ENCODE measurements at places on chromosomes 3 and 15.
A peak's percentile ranks its signal among the peaks of the same experiment; 100 is the strongest.

- no peak for DNase-seq
Measured at GRCh38 chr3:179149406-179149867, 1.3 kb downstream of the PIK3CA start.

DNA sequence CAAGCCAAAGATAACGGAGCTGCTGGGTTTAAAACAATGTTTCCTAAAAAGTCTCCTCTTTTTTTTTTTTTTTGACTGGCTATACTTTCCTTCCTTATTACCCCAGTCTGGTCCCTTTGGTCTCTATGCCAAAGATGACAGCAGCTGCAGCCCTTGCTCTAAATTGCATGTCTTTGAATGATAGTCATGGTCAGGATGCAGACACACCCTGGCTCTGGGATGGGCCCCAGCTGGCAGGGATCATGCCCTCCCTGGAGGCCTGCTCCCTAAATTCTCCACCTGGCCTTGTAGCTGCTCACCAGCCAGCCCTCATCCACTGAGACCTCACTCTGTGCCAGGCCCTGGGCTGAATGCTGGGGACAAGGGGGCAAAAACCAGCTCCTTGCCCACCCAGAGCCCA, 95.8 kb downstream of the MESD start:
- no peak for DNase-seq

DNA sequence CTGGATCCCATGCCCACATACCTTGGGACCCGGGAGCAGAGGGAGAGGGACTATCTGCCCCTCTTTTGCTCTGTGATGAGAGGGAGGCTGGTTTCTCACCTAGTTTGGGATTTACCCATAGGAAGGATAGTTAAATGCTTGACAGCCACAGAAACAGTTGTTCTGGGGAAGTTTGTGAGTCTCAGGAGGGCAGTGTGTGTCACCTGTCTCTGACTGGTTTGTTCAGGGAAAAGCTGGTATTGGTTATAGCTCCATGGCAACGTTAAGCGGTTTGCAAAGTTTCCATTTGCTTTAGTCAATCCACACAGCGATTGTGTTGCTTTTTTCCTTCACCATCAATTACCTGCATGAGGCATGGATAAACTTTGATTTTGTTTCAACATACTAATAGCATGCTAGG, 3.7 kb upstream of the TMED3 start:
- DNase-seq = no peak

GRCh38 chr3:104556372-104557078, 810.2 kb upstream of the ALCAM start:
- DNase-seq = no peak

DNA sequence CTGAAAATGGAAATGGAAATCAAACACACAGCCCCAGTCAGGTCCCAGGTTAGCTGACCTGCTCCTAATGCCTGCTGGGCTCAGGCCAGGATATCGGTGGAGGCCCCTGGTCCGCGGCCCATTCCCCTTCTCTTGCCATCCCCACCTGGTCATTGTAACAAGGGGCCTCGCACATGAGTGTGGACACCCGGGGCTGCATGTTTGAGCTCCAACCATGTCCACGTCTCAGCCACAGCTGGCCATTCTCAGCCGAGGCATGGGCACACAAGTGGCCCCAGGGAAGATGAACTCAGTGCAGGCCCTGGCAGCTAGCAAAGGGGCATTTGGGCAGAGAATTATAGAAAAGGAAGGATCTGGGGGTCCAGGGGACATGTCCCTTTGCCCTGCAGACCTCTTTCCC, 41.7 kb downstream of the FAM174B start:
- no peak for DNase-seq

- DNase-seq = peak; percentile 33
Measured at GRCh38 chr3:100316641-100317069, 17.9 kb upstream of the NIT2 start.

DNA sequence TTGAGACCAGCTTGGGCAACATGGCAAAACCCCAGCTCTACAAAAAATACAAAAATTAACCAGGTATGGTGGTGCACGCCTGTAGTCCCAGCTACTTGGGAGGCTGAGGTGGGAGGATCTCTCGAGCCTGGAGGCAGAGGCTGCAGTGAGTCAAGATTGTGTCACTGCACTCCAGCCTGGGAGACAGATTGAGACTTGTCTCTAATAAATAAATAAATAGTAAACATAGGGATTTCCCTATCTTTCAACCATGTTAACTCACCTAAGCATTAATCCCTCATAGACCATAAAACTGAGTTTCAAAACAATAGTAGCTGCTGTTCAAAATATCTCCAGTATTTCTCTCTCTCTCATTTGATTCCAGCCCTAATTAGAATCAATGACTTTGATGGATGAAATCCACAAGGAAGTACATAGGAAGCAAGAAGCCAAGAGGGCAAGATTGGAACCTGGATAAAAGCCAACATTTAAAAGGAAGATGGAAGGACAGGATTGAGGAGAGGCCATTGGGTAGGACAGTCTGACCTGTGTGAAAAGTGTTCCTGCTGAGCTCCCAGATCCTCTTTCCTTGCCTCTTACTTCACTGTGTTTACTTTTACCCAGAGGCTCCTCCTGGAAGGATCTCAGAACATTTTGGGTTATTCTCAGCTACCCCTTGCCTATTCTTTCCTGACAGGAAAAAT, 12.4 kb upstream of the TTBK2 start:
- no peak for DNase-seq

DNA sequence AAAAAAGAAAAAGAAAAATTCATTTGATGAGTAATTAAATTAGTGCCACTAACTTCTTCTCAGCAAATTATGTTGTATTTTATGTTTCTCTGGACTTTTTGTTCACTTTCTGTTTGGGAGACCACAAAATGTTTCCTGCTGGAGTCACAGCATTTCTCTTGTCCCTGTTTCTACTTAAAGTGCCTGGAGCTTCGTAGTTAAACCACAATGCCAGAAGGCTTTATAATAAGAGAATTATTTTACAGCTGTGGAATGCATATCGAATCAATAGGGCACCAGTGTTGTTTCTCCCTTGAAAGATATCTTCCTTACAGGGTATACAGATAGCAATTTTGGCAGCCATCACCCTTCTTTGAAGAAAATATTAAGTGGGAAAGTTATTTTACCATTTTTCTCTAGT, 3.2 kb downstream of the DTWD1 start:
- DNase-seq = no peak

DNA sequence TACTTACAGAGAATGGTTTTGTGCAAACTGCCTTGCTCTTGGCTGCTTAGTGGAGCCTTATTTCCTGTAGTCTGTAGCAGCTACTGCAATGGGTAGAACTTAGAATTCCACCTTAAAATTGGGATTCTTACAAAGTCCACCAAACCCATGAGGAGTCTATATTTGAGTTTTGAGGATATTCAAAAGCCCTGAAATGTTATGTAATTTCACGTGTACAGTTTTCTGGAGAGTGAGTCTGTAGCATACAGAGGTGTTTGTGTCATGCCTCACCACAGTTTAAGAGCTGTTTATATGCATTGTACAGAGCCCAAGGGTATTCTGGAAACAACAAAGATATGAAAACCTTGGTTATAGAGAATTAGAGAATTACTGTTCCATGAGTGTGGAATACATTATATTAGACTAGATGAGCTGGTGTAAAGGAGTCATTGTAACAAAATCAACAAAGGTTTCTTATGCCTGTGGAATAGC, 114.4 kb downstream of the MBNL1 start:
- DNase-seq = no peak

- no peak for DNase-seq
Measured at GRCh38 chr15:45185903-45186770, 1.6 kb downstream of the SHF start.

GRCh38 chr3:111968319-111969054, 10.3 kb upstream of the ABHD10 start:
- no peak for DNase-seq

DNA sequence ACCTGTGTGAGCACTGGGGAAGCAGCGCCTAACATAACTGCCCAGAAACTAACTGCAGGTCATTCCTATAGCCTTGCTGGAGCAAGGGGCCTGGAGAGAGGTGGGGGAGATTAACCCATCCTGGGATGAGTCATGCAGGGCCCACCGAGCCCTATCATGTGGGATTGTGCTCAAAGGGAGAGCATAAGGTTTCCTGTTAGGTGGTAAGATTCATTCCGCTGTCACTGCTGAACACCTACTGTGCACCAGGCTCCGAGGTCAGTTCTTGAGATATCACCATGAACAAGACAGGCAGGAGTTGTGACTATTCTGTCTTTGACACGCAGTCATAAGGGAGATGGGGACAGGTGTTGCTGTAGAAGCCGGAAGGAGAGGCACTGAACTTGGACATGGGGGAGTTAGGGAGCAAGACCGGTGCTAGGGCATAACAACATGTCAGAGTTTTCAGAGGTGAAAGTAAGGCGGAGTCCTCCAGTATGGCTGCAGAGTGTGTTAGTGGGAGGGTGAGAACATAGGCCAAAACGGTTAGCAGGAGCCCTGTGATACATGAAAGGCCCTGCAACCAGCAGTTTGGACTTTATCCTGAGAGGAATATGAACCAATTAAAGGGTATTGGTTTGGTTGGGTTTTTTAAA, 2.4 kb downstream of the SLC25A38 start:
- DNase-seq = no peak

GRCh38 chr3:5115506-5116162, 6.5 kb upstream of the ARL8B start:
- DNase-seq = no peak

GRCh38 chr3:111967068-111967467, 11.8 kb upstream of the ABHD10 start:
- no peak for DNase-seq

DNA sequence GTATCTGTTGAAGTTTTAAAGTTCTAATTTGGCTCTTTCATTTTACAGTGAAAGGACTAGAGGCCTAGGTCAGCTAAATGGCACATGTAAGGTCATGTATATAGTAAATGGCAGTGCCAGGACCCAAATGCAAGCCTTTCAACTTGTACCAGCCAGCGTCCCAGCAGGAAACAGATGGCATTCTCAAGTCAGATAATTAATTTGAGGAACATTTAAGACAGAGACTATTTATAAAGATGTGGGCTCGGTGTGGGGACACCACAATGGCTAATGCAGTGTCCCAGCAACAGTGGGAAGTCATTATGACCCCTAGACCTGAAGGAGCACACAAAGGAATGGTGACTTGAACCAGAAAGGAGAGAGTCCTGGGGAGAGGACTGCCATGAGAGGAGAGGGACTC, 6.1 kb downstream of the MINDY4B start:
- DNase-seq = no peak

- DNase-seq = no peak
Measured at GRCh38 chr3:56468184-56469106, at the start of gene ERC2. Gene ERC2 (minus strand): TSS chr3:56468467.

- DNase-seq = no peak
Measured at GRCh38 chr3:50481992-50482391, 21.4 kb downstream of the CACNA2D2 start.

- peak; percentile 14 for DNase-seq
Measured at GRCh38 chr3:182793663-182794454, 555 bp downstream of the ATP11B start.

- DNase-seq = peak; percentile 33
Measured at GRCh38 chr3:123818921-123819429, 65.2 kb downstream of the MYLK start.

GRCh38 chr15:60964527-60964926, 264.6 kb downstream of the RORA start:
- DNase-seq = no peak

DNA sequence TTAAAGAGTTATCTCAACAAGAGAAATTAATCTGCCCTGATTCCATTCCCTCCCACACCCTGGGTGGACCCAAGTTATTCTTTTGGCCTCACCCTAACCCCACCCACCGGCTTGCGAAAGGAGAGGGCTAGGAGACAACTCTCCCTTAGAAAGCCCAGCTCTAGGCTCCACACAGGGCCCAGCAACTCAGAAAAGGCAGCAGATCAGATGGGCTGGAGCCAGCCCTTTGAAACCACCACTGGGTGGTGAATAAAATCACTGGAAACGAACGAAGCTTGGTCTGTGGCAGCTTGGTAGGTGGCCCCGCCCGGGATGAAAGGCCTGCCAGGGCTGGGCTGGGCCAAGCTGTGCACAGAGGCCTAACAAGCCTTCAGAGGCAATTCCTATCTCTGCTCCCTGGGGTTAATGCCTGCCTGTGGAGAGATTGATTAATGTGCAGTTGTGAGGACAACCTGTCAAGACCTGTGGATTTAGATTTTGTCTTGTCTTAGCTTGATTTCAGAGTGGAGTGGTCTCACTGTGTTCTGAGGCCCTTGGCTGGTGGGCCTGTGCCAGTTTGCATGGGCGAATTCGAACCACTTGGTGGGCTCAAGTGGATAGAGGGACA, 38.8 kb downstream of the BHLHE40 start:
- peak; percentile 78 for DNase-seq

Data from RCC 7860 (cell line).